Inflammatory macrophage treated with lipopolysaccharide for 4 hours (primary cell): ENCODE measurements at places on chromosomes 4 and X.

- no peak for DNase-seq
Measured at GRCh38 chrX:131649741-131650140, 105.9 kb downstream of the OR13H1 start.

- no peak for DNase-seq
Measured at GRCh38 chr4:148575577-148575976, 133.4 kb upstream of the NR3C2 start.

DNA sequence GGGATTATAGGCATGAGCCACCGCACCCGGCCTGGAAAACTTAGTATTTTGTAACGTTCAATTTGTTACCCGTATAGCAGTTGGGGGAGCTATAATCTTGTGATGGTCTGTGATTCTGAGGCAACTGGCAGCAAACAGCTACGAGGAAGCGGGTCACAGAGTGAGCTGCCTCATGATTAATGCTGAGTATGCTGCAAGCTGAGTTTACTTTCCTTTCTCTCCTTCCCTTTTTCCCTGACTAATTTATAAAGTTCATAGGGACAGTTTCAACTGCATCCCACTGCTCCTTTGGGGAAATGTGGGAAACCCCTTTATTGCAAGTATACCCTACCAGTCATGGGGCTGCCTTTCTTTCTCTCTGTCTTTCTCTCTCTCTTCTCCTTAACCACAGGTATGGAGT lies 17.7 kb upstream of the ELOVL6 start:
- DNase-seq, result peak; percentile 76

DNA sequence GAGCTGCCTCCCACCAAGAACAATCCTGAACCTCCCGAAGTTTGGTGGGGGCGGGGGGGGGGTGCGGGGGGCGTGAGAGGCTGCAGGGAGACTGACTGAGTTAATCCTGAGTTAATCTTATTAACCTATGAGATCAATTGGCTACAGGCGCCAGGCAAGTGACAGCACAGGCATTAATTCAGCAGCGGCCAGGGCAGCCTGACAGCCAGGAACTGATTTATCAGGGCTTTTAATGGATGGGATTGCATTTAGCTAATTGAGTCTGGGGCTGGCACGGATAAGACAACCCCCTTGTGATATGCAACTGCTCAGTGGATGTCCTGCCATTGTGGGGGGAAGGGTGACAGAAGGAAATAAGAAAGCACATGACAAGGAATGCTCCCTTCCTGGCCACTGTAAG lies 16.3 kb downstream of the RTL5 start:
- DNase-seq, result no peak

- no peak for DNase-seq
Measured at GRCh38 chr4:83989835-83990234, 453.9 kb downstream of the GPAT3 start.

GRCh38 chr4:161132715-161133425 lies 1030.9 kb downstream of the FSTL5 start:
- no peak for DNase-seq

DNA sequence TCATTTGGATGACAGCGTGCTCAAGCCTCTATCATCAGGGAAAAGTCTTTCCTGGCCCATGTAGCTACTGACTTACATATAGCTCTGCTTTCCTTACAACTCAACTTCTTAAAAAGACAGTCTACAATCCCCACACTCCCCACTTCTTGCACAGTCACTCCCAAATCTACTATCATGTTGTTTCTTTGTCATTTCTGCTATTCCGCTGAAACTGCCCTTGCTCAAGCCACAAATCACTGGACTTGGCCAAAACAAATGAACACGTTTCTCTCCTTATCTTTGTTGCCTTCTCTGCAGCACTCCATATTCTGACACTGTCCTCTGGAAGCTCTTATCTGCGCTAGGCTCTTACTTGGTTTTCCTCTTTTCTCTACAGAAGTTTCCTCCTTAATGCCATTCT lies 28.2 kb downstream of the GPRIN3 start:
- no peak for DNase-seq

DNA sequence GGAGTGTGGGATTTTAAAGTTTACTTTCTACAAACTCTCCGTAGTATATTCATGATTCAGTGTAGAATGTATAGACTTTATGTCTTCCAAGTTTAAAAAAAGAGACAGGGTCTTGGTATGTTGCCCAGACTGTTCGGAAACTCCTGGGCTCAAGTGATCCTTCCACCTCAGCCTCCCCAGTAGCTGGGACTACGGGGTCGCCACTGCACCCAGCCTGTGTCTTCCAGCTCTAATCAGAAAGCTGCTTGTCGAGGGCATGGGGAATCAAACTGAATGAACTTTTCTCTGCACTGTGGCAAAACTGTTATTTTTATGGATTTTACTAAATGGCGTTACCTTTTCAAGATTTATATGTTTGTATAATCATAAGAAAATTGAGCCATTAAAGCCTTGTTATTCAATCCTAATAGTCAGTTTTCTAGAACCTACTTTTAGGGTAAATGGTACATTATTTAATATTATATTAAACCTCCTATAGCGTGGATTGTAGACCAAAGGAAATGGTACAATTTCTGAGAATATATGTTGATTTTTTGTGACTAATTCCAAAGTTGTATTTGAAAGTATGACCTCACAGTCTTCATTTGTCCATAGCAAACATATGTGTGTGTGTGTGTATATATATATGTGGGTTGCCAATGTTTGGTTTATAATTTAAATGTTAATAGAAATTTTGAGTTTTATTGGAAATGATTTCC lies 1.1 kb downstream of the BLOC1S4 start:
- DNase-seq, result no peak

DNA sequence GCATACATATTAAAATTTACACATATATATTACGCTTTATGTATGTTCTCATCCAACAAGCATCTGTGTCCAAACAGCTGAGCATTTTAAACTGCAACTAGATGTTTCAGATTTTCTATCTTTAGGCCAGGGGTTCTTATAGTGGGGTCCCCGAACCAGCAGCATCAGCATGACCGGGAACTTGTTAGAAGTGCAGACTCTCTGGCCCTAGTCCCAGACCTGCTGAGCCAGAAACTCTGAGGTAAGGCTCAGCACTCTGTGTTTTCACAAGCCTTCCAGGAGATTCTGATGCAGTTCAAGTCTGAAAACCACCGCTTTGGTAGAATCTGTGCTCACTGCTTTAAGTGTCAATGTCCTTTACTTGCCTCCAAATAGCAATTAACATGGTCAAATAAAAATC lies 266.2 kb upstream of the CASK start:
- DNase-seq, result no peak

GRCh38 chr4:144954230-144954629 lies 143.8 kb downstream of the ANAPC10 start:
- no peak for DNase-seq
